ENCODE measurements at places on chromosomes 5 and 9.

- peak within 1 kb of the TSS; percentile 90 for H3K4me3 ChIP-seq
- peak within 1 kb of the TSS; percentile 82 for H3K27ac ChIP-seq
- no peaks in the 10 kb centered on the region for H3K27me3 ChIP-seq
- DNase-seq: peak; percentile 73
These were observed at the start of gene SUSD3 for GRCh38 chr9:93058355-93059010. Gene SUSD3 (plus strand): TSS chr9:93058701. CDS start chr9:93058743, 42 bp downstream.

DNA sequence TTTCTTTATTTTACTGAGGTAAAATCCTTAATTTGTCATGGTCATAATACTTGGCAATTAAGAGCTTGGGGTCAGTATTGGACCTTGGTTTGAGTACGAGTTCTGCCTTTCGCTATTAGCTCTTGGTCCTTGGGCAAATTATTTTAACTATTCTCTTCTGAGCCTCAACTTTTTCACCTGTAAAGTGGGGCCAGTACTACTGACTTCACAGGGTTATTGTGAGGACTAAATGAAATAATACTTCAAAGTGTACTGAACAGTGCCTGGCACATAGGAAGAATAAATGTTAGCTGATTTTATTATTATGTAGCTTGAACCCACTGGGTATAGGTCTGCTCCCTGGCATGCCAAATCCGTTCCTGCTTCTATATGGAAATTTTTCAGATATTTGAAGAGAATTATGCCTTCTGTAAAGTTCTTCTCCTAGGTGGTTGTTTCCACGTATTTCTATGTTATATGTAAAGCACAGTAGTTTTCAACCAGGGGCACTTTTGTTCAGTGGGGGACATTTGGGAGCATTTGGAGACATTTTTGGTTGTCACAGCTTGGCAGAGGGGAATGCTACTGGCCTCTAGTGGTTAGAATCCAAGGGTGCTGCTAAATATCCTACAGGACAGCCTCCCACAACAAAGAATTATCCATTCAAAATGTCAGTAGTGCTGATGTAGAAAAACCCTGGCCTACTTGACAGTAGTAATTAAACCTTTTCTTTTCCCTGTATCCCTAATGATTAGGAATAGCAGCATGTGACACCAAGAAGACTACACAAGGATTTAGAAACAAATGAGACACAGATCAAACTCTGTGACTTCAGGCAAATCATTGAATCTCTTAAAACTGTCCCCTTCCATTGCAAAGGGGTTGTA lies 4.5 kb downstream of the RCL1 start:
- no peak overlapping the region for H3K27ac ChIP-seq
- H3K36me3 ChIP-seq: peaks cover 4% of the 10 kb centered on the region
- no peak overlapping the region for H3K4me3 ChIP-seq
- no peak for DNase-seq
- H3K4me1 ChIP-seq: peaks cover 31% of the 10 kb centered on the region

DNA sequence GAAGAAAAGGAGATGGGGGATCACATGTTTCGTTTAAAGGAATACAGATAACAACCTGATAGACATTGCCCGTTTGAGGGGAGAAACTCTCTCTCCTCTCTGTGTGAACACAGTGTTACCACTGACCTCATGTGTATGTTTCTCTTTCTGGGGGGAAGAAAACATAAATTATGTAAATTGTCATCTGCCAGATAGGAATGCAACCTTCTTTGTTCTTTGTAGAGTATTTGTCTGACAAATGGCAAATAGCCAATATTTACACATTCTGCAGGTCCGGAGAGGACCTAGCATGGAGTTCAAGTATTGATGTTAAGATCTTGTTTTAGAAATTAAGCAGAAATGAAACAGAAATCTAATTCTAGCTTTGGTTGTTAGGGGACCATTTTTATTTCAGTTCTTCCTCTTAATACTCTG lies 276.3 kb downstream of the SAXO1 start:
- no peaks in the 10 kb centered on the region for H3K4me1 ChIP-seq
- H3K4me3 ChIP-seq: no peak overlapping the region
- no peaks in the 10 kb centered on the region for H3K36me3 ChIP-seq

- H3K27ac ChIP-seq: no peak overlapping the region
- H3K4me1 ChIP-seq: no peaks in the 10 kb centered on the region
- no peaks in the 10 kb centered on the region for H3K36me3 ChIP-seq
- no peaks in the 10 kb centered on the region for H3K27me3 ChIP-seq
- no peak overlapping the region for H3K4me3 ChIP-seq
- no peak for DNase-seq
These were observed 36.0 kb downstream of the MED27 start for GRCh38 chr9:132043708-132044107.

GRCh38 chr5:35294976-35295375 lies 64.7 kb upstream of the PRLR start:
- DNase-seq: no peak
- H3K4me1 ChIP-seq: no peaks in the 10 kb centered on the region
- no peaks in the 10 kb centered on the region for H3K36me3 ChIP-seq
- no peak overlapping the region for H3K27ac ChIP-seq
- H3K27me3 ChIP-seq: no peaks in the 10 kb centered on the region
- H3K4me3 ChIP-seq: no peak overlapping the region

GRCh38 chr5:12910641-12911040 lies 1006.4 kb upstream of the CTNND2 start:
- no peak overlapping the region for H3K4me3 ChIP-seq
- no peaks in the 10 kb centered on the region for H3K27me3 ChIP-seq
- DNase-seq: no peak
- no peak overlapping the region for H3K27ac ChIP-seq
- H3K4me1 ChIP-seq: no peaks in the 10 kb centered on the region

GRCh38 chr5:29796013-29796412 lies 1397.5 kb upstream of the CDH6 start:
- H3K4me1 ChIP-seq: no peaks in the 10 kb centered on the region
- no peak overlapping the region for H3K4me3 ChIP-seq
- H3K27ac ChIP-seq: no peak overlapping the region
- DNase-seq: no peak

DNA sequence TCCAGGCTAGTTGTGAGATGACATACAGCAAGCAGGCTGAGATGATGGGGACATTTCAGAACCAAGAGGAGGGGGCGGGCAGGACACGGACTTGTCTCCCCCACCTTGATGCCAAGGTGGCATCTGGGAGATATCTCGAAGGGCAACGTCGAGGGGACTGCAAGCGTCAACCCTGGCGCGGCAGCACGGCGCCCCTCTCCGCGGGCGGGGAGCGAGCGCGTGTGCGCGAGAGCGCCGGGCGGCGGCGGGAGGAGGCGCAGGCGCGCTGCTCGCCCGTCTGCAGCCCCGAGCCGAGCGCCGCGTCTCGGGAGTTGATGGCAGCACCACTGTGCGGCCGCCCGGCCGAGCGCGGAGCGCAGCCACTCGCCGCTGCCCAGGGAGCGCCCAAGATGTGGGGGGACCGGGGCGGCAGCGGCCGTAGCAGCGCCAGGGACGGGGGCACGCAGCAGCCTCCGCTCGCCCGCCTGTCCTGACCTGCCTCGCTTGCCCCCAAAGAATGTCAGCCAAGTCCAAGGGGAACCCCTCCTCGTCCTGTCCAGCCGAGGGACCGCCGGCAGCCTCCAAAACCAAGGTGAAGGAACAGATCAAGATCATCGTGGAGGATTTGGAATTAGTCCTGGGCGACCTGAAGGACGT lies at the start of gene PRR16:
Gene PRR16 (plus strand): TSS at position 310 of the 636 bp plus-strand sequence.
- no peaks in the 10 kb centered on the region for H3K36me3 ChIP-seq
- H3K4me3 ChIP-seq: peak within 1 kb of the TSS; percentile 56
- peaks cover 46% of the 10 kb centered on the region for H3K27me3 ChIP-seq
- H3K4me1 ChIP-seq: peaks cover 17% of the 10 kb centered on the region
- DNase-seq: no peak
- H3K27ac ChIP-seq: no peak within 1 kb of the TSS

DNA sequence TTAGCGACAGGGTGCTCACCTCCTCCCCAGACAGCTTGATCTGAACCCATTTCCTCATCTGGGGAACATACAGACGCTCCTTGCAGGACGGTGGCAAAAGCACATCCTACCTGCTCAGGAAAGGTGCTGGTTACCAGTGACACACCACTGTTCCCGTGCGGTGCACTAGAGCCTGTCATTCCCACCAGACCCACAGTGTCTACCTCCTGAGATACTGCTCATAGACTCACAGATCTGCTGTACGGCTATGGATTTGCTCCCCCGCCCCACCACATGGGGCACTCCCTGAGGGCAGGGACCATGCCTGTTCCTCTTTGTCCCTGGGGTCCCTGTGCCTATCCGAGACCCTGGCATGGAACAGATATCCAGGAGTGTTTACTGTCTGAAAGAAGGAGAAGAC lies 208.9 kb downstream of the PAX5 start:
- H3K27me3 ChIP-seq: peaks cover 14% of the 10 kb centered on the region
- no peaks in the 10 kb centered on the region for H3K4me1 ChIP-seq
- H3K36me3 ChIP-seq: no peaks in the 10 kb centered on the region
- H3K4me3 ChIP-seq: no peak overlapping the region

- H3K4me1 ChIP-seq: peaks cover 6% of the 10 kb centered on the region
- no peak overlapping the region for H3K27ac ChIP-seq
- H3K4me3 ChIP-seq: no peak overlapping the region
- no peaks in the 10 kb centered on the region for H3K36me3 ChIP-seq
These were observed 4.6 kb downstream of the MYO10 start for GRCh38 chr5:16931334-16932110.

DNA sequence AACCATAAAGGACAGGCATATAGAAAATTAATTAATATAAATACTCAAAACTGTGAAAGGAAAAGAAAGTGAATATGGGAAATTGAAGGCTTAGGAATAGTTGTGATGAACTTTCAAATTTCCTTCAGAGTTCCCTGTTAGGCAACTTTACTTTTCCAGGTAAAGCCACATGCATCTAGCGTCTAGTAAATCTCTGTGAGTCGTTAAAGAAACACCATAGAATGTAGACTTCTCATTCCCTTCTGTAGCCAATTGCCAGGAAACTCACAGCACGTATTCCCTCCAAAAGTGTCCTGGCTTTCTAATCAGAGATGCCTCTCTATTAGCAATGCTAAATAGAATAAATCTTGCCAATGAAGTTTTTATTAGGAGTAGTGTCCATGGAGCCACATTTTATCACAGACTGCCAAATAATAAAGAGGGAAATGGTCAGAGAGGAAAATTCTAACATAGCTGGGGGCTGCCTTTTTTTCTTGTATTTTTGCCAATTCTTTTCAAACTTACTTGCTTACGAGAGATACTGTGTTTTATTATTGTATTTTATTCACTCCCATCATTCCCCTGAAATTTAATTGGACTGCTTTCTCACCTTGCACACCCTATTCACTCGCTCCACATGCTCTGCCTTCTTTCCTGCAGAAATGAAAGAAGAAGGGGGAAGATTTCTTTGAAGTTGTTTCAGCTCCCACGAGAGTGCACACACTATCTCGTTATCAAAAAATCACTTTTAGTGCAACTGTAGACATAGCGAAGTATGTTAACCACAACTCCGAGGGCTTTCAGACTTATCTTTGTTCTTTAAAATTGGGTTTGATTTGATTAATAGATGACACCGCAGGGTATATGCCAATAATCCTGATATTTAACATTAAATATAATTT lies 439.0 kb downstream of the CSNK1G3 start:
- H3K36me3 ChIP-seq: no peaks in the 10 kb centered on the region
- H3K27me3 ChIP-seq: no peaks in the 10 kb centered on the region
- H3K27ac ChIP-seq: no peak overlapping the region
- DNase-seq: no peak
- H3K4me3 ChIP-seq: no peak overlapping the region

- no peaks in the 10 kb centered on the region for H3K36me3 ChIP-seq
- H3K27ac ChIP-seq: no peak overlapping the region
- H3K27me3 ChIP-seq: peaks cover 43% of the 10 kb centered on the region
- DNase-seq: no peak
- no peak overlapping the region for H3K4me3 ChIP-seq
- H3K4me1 ChIP-seq: no peaks in the 10 kb centered on the region
These were observed 27.3 kb downstream of the IFNW1 start for GRCh38 chr9:21114311-21114710.

- peaks cover 24% of the 10 kb centered on the region for H3K4me1 ChIP-seq
- peak overlapping the region; percentile 90 for H3K27ac ChIP-seq
- peak overlapping the region; percentile 64 for H3K4me3 ChIP-seq
- no peaks in the 10 kb centered on the region for H3K27me3 ChIP-seq
These were observed 38.2 kb downstream of the C5orf15 start for GRCh38 chr5:133930061-133930812.

DNA sequence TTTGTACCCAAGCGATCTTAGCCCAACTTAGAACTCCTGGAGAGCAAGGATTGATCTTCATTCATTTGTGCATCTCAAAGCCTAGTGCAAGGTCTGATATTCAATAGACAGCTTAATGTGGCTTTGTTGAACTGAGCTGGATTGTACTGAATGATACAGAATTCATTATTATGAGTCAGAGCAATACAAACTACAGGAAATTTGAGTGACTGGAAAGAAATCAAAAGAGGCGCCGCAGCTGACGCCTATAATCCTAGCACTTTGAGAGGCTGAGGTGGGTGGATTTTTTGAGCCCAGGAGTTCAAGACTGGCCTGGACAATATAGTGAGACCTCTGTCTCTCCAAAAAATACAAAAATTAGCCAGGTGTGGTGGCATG lies 58.6 kb downstream of the ENC1 start:
- no peak overlapping the region for H3K4me3 ChIP-seq
- peaks cover 20% of the 10 kb centered on the region for H3K4me1 ChIP-seq

GRCh38 chr5:67166460-67167285 lies 29.9 kb downstream of the CD180 start:
- peak; percentile 88 for DNase-seq
- no peaks in the 10 kb centered on the region for H3K27me3 ChIP-seq

GRCh38 chr9:113756476-113757192 lies 119.5 kb upstream of the ZNF618 start:
- peaks cover 13% of the 10 kb centered on the region for H3K27me3 ChIP-seq
- no peak overlapping the region for H3K4me3 ChIP-seq
- H3K36me3 ChIP-seq: no peaks in the 10 kb centered on the region
- DNase-seq: no peak

DNA sequence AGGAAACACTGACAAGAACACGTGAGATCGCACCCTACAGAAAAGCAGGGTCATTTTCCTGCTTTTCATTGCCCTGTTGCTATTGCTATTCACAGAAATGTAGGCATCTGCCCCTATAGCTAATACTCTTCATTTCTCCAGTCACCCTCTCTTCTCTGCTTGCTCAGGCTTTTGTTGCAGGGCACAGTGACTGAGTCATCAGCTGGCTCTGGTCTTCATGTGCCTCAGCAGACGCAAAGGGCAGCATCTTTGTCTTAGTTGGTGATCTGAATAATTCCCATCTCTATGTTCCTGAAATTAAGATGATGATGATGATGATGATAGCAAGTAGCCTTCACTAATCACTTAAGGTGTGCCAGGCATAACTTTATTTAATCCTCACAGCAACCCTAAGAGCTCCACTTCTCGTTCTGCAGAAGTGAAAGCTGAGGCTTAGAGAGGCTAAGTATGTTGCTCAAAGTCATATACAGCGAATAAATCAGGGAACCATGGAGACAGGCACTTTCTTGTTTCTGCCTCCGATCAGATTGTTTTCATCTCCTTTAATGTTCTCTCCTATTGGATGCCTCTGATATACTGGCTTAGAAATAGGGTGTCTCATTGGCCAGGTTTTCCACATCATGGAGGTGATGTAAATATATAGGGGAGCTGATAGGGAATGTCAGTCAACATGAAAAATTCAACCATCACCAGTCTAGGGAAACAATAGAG lies 133.0 kb upstream of the STK32A start:
- no peaks in the 10 kb centered on the region for H3K27me3 ChIP-seq
- no peak overlapping the region for H3K27ac ChIP-seq
- no peak overlapping the region for H3K4me3 ChIP-seq
